ENCODE measurements at places on chromosomes 1 and 21.

DNA sequence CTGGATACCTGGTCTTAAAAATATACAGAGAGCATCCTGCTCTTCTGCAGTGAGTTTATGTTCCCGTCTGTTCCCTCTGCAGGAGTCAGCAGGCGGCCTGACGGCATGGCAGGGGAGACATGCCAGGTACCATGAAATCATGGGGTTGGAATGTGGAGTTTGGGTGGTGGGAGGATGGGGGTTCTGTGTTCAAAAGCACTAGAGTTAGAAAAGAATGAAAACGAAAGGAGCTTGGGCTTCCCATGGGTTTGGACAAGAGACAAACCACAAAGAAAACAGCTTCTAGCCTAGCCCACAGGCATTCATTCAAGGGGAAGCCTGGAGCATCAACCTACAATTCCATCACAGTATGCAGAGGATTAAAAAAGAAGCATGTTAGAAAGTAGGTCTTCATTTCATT lies 59.9 kb downstream of the WARS2 start:
- no peak for DNase-seq

DNA sequence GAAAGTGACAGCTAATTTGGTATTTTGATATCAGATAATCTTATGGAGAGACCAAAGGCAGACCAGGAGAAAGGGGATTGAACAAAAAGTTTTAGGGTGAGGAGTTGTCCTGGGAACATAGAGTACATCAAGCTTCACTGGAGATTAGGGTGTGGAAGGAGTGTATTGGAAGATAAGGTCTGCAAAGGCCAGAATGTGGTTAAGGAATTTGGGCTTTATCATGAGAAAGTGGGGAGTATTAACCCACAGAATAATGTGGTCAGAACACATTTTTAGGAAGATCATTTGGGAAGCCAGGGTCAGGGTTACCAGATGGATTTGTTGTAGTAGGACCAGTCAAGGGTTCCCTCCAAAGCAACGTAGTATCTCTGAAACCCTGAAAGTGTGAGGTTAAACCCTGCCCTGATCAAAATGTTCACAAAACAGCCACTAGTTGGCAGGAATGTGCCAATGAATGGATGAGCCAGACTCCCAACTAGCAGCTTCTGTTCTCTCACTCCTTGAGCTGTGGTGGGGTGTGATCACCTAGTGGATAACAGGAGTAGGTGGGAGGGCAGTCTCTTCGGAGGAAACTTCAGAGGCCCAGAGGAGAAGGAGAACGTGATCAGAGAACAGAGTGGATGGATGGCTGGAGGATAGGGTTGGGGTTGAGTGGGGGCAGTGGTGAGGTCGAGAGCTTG lies 35.8 kb downstream of the SLC2A1 start:
- DNase-seq: no peak

DNA sequence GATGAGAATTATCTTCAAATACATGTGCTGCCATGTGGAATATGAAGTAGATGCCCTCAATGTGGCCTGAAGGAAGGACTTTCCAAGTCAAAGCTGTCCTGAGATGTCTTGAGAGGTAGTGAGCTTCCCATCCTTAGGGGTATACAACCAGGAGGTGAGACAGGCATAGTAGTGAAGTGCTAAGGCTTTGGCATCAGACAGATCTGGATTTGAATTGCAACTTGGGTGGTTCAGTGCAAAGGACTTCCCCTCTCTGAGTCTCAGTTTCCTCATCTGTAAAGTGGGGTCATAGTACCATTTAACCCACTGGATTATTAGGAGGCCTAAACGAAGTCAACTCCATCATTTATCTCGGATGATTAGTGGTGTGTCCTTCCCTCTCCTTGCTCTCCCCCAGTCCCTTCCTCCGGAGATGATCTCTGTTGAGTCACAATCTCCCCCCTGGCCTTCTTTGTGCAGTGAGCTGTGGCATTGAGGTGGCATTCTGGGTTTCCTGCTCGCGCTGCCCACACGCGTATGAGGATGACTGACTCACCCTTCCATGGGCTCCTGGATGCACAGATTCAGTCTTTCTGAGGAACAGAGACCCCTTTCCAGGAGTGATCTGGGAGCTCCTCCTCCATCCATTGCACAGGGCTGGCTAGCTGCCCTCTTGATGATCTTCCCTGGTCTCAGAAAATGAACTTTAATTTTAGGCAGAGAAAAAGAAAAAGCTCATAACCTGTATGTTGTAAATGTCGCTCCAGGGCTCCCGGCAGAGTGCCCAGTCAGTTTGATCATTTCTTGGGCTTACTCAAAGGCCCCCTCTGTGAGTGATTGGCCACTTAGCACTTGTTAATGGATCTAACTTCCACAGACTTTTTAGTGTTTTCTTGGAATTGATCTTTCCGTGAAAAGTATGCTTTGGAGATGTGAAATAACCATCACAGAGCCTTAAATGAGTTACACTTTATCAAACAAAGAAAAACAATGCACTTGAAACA lies 354.6 kb downstream of the PTPRU start:
- no peak for DNase-seq

- DNase-seq: no peak
Observed at GRCh38 chr1:160779626-160780397, 16.2 kb upstream of the LY9 start.

- no peak for DNase-seq
Observed at GRCh38 chr1:115179397-115180079, 90.2 kb upstream of the TSPAN2 start.

DNA sequence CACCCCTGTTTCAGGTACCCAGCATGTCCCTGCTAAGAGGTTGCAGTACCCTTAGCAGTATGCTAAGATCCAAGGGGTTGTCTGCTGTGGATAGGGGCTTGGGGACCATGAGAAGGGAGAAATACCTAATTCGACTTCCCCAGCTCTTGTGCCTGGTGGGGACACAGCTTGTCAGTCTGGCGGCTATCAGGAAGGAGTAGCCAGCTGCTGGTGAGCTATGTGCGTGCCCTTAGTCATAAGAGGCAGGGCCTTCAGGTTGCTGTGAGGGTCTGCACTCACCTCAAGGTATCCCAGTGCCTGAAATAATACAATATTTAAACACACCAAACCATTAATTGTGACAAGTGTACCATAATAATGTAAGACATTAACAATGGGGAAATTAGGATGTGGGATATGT lies 205.1 kb upstream of the SGIP1 start:
- DNase-seq: no peak

GRCh38 chr1:206663832-206664652 lies 20.7 kb upstream of the MAPKAPK2 start:
- no peak for DNase-seq

- DNase-seq: no peak
Observed at GRCh38 chr1:112818990-112819689, 104.0 kb upstream of the PPM1J start.

DNA sequence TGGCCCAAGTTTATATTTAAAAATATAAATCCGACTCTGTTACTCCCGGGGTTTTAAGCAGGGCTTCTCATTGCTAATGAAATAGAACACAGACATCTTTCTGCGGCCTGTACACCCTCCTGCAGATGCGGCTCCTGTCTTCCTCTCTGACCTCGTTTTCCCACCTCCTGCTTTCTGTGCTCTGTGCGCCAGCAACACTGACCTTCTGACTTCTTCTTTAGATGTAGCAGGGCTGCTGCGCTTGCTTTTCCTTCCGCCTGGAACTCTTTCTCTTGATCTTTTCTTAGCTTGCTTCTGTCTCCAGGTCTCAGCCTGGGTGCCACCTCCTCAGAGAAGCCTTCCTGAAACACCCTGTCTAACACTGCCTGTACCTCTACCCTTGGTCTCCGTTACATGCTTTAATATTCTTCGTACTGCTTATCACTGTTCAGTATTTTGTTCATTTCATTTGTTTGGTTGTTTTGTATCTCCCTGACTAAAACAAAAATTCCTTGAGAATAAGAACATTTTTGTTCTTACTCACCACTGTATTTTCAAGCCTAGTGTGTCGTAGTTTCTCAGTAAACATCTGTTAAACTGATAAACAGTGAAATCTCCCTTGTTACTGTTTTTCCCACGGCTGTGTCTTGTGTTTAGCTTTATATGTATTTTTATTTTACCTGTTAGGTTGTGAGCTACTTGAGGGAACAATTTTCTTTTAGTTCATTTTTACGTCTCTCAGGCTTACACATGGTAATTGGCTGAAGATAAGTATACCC lies 79.0 kb downstream of the ST3GAL3 start:
- no peak for DNase-seq

DNA sequence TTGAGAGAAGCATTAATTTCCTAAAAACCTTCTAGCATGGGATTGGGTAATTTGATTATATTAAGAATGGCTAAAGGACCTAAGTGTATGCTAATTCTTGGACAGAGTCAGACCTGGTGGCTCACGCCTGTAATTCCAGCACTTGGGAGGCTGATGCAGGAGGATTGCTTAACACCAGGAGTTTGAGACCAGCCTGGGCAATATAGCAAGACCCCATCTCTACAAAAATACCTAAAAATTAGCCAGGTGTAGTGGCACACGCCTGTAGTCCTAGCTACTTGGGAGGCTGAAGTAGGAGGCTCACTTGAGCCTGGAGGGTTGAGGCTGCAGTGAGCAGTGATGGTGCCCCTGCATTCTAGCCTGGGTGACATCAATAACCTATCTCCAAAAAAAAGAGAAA lies 45.9 kb upstream of the BMP8A start:
- no peak for DNase-seq

- DNase-seq: no peak
Observed at GRCh38 chr1:9106286-9106685, 22.6 kb downstream of the GPR157 start.

DNA sequence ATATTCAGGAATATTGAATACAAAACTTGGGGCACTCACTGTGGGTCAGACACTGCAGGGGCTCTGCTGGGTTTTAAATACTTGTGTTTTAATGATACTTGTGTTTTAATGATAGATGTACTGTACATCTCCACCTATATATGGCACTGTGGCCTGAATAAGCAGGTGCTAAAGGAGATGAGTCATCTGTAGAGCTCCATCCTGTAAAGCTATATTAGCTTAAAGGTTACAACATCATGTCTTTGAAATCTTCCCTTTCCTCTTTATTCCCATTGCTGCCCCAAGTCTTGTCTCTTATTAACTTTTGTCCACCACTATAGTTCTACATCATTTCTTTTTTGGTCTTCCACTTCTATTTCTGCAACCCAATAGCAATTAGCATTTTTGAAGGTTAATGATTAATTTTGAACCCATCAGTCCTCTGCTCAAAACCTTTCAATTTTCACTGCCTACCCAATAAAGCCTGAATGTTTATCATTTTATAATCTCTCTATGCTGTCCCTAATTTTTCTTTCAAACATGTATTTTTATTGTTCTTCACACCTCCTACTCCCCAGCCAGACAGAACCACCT lies 113.3 kb upstream of the PTGFR start:
- DNase-seq: no peak

DNA sequence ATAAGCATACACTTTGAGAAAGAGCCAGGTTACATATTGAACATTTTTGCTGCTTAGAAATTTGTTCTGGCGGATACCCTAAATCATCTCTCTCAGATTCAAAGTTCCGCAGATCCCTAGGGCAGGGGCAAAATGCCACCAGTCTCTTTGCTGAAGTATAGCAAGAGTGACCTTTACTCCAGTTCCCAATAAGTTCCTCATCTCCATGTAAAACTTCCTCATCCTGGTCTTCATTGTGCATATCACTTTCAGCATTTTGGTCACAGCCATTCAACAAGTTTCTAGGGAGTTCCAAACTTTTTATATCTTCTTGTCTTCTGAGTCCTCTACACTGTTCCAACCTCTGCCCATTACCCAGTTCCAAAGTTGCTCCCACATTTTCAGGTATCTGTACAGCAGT lies 23.3 kb upstream of the LYPD8 start:
- DNase-seq: no peak

- no peak for DNase-seq
Observed at GRCh38 chr1:215517441-215517891, 49.6 kb upstream of the KCTD3 start.

DNA sequence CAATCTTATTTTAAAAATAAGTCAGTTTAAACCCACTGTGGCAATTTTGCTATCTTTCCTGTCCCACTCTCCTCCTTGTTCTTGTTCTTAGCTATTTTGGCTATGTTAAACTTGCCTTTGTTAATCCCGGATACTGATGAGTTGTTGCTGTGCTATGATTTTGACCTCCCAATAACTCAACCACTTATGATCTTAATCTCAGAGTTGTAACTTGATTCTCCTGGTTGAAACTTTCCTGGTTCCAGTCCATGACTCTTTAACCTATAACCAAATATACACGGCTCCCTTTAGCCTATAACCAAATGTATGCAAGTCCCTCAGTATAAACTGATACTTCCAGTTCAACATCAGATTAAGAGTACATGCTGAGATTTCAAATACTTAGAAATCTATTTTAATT lies 15.6 kb upstream of the ACADM start:
- DNase-seq: no peak

DNA sequence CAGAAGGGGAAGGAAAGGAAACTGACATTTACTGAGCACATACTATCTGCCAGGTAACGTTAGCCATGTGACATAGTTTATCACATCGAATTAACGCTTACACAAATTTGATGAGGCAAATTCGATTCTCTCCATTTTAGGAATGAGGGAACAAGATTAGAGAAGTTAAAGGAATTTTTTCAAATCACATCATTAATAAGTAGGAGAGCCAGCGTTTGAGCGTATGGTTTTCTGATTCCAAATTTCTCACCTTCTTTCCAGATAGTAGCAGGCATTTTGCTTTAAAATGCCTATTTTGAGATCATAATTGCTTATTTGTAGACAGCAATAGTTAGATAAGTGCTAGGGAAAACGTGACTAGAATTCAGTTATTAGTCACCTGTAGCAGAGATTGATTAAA lies 19.3 kb downstream of the FMO3 start:
- no peak for DNase-seq

DNA sequence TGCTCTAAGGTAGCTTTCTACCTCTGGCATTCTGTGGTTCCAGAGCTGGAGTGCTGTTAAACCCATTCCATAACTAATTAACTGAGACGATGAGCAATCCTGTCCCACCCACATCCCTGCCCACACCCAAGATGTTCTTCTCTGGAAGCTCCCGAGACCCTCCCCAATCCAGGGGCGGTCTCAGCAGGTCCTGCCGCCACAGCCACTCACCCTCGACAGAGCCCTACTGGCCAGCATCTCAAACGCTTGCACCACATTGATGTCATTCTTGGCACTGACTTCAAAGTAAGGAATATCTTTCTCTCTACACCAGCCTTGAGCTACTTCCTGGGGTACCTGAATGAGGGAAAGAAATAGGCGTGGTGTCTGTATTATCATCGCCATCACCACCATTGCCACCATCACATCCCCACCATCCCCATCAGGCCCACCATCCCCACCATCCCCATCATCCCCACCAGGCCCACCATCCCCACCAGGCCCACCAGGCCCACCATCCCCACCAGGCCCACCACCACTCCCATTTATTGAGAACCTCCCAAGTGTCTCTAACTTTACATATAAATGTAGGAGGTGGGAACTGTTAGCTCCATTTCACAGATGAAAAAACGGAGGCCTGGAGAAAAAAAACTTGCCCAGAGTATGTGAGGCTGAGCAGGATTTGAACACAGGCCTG lies 17.7 kb downstream of the RAB7B start:
- no peak for DNase-seq

- no peak for DNase-seq
Observed at GRCh38 chr1:182829285-182829932, 9.7 kb upstream of the DHX9 start.

- DNase-seq: no peak
Observed at GRCh38 chr1:39722495-39722894, 16.2 kb upstream of the PPIE start.

Data from cortex of kidney (tissue), 1 donor.